Type B pancreatic cell (in vitro differentiated cells): ENCODE measurements at places on chromosomes 4 and X. TPM values are rescaled to one million over a fixed set of nuclear protein-coding genes. Genes with fewer than 3 reads are reported as not detected.

DNA sequence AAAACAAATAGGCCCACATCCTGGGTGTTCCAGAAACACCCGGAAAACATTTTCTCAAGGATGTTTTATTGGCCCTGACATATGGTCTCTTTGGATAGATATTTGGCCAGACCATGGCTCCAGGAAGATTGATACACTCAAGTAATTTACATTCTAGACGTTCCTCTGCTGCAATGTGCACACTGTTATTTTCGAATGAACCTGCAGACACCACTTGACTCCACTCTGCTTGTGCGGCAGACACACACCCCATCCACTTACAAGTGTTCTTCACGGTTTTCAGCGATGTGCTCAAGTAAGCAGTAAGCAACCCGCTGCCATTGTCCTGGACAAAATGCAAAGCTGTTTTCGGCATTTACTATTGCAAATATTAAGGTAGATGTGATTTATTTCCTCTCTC lies 12.0 kb upstream of the GPM6A start:
- no peak overlapping the region for H3K27ac ChIP-seq
- no peak overlapping the region for H3K4me3 ChIP-seq
- H3K4me1 ChIP-seq = no peaks in the 10 kb centered on the region
- DNase-seq = no peak
- H3K27me3 ChIP-seq = no peaks in the 10 kb centered on the region

The C4orf50 gene
- 0.19 and 0.52 TPM in 2 replicates for total RNA-seq

- H3K27ac ChIP-seq = no peak overlapping the region
- DNase-seq = no peak
- H3K27me3 ChIP-seq = no peaks in the 10 kb centered on the region
- H3K4me3 ChIP-seq = no peak overlapping the region
- peaks cover 4% of the 10 kb centered on the region for H3K36me3 ChIP-seq
- peaks cover 5% of the 10 kb centered on the region for H3K4me1 ChIP-seq
Observed at GRCh38 chrX:72141372-72142004, 9.8 kb upstream of the RTL5 start.

GRCh38 chr4:151173871-151174270 lies 74.4 kb downstream of the RPS3A start:
- no peak overlapping the region for H3K4me3 ChIP-seq
- H3K4me1 ChIP-seq = peaks cover 18% of the 10 kb centered on the region
- peaks cover 27% of the 10 kb centered on the region for H3K36me3 ChIP-seq
- no peaks in the 10 kb centered on the region for H3K27me3 ChIP-seq
- DNase-seq = no peak

The MSL3 gene
- total RNA-seq = 24.5 and 34.0 TPM in 2 replicates

The FOXP3 gene
- total RNA-seq = 0.24 and 0.58 TPM in 2 replicates

GRCh38 chr4:110005461-110006056 lies 92.9 kb downstream of the EGF start:
- H3K4me1 ChIP-seq = peaks cover 11% of the 10 kb centered on the region
- H3K36me3 ChIP-seq = no peaks in the 10 kb centered on the region
- H3K27me3 ChIP-seq = peaks cover 2% of the 10 kb centered on the region
- H3K4me3 ChIP-seq = no peak overlapping the region
- H3K27ac ChIP-seq = no peak overlapping the region

GRCh38 chr4:80237992-80238391 lies 28.5 kb upstream of the FGF5 start:
- peaks cover 27% of the 10 kb centered on the region for H3K27me3 ChIP-seq
- no peaks in the 10 kb centered on the region for H3K4me1 ChIP-seq
- no peak for DNase-seq
- H3K36me3 ChIP-seq = no peaks in the 10 kb centered on the region

GRCh38 chrX:22950269-22951266 lies 49.2 kb upstream of the DDX53 start:
- no peaks in the 10 kb centered on the region for H3K4me1 ChIP-seq
- no peak overlapping the region for H3K4me3 ChIP-seq
- no peaks in the 10 kb centered on the region for H3K36me3 ChIP-seq
- DNase-seq = no peak

The CT45A9 gene
- not detected in 2 replicates for total RNA-seq

GRCh38 chr4:1852904-1853623 lies 2.9 kb downstream of the LETM1 start:
- H3K36me3 ChIP-seq = no peaks in the 10 kb centered on the region
- H3K27ac ChIP-seq = peak overlapping the region; percentile 55
- H3K4me1 ChIP-seq = peaks cover 25% of the 10 kb centered on the region
- H3K4me3 ChIP-seq = peak overlapping the region; percentile 83
- no peaks in the 10 kb centered on the region for H3K27me3 ChIP-seq
- no peak for DNase-seq

DNA sequence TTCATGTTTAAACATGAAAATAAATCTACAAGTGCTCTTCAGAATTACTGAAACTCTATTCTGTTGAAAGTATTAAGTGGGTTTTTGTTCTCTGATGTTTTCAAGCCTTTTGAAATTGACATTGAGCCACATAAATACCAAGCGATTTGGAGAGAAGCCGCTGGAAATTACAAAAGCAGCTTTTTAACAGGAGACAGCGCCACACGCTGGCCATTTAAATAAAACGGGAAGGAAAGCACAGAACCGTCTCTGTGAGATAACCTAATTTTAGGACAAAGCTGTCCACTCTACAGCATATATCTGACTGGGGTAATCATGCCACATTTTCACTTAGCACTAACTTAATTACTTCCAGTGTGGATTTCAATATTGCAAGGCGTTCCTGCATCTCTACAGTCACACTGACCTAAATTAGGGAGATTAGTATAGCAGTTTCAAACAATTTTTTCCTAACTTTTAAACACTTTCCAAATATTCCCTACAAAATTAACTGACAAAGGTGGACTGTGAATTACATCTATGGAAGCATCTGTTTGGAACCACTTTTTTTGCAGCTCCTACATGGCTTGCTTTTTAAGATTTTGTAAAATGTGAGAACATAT lies 6.8 kb upstream of the ANOS1 start:
- H3K27ac ChIP-seq = no peak overlapping the region
- H3K4me3 ChIP-seq = no peak overlapping the region
- peaks cover 45% of the 10 kb centered on the region for H3K27me3 ChIP-seq

The CT45A2 gene
- total RNA-seq = not detected in 2 replicates

DNA sequence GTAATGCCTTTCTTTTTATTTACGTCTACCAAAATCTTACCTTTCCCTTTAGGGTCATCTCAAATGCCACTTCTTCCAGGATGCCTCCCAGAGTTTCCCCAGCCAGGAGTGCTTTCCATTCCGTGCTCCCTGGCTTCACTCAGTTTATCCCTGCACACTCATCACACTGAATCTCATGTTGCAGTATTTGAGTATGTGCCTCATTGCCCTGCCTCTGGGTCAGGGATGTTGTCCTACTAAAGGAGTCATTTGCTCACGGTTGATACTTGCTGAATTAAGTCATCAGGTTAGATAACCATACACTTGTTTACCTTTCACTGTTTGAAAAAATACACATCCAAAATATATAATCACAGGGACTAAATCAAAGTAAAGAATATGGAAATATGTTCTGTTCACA lies 356.2 kb upstream of the GATB start:
- H3K4me1 ChIP-seq = peaks cover 7% of the 10 kb centered on the region
- peaks cover 4% of the 10 kb centered on the region for H3K27me3 ChIP-seq
- H3K36me3 ChIP-seq = no peaks in the 10 kb centered on the region
- no peak overlapping the region for H3K27ac ChIP-seq

DNA sequence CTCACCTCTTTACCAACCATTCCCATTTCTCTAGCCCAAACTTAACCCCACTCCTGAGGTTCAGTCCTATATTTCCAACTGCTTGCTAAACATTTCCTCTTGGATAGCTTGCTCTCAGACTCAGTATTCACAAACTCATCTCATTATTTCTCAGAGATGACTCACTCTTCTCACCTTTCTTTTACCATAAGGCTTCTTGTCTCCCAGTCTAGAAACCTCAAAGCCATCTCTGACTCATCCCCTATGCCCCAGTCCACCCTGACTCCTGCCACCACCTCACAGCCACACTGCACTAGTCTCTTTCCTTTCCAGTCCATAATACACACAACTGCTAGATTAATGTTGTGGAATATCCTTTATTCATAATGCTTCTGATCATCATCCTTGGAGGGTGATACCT lies 4.8 kb downstream of the FRMPD3 start:
- no peak overlapping the region for H3K4me3 ChIP-seq

- no peaks in the 10 kb centered on the region for H3K27me3 ChIP-seq
- H3K4me1 ChIP-seq = peaks cover 5% of the 10 kb centered on the region
- no peak overlapping the region for H3K4me3 ChIP-seq
- H3K36me3 ChIP-seq = no peaks in the 10 kb centered on the region
- no peak overlapping the region for H3K27ac ChIP-seq
Observed at GRCh38 chr4:40952672-40953071, 202.9 kb downstream of the NSUN7 start.

GRCh38 chrX:113390531-113390930 lies 549.9 kb upstream of the AMOT start:
- DNase-seq = no peak
- no peak overlapping the region for H3K4me3 ChIP-seq
- no peaks in the 10 kb centered on the region for H3K4me1 ChIP-seq
- H3K27me3 ChIP-seq = no peaks in the 10 kb centered on the region
- H3K27ac ChIP-seq = no peak overlapping the region
- no peaks in the 10 kb centered on the region for H3K36me3 ChIP-seq

GRCh38 chr4:94356444-94356843 lies 13.8 kb upstream of the HPGDS start:
- H3K4me3 ChIP-seq = no peak overlapping the region
- H3K4me1 ChIP-seq = no peaks in the 10 kb centered on the region
- DNase-seq = no peak

DNA sequence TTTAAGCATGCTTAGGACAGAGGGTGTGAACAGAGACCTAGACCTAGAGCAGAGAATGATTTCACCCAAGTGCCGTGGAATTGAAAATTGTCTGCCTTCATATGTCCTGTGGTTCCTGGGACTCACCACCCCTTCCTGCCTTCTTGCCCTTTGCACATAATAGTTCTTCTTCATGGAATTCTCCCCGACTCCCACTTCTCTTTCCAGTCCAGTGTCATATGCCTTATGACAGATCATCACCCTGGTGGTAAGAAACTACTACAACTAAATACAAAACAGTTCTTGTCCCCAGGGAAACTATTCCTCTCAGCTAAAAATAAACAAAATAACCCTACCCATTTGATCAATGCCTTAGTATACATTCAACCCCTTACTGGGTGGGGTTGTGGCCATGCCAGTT lies 43.3 kb downstream of the BMPR1B start:
- no peak overlapping the region for H3K4me3 ChIP-seq
- no peak for DNase-seq
- no peak overlapping the region for H3K27ac ChIP-seq
- H3K4me1 ChIP-seq = peaks cover 6% of the 10 kb centered on the region
- no peaks in the 10 kb centered on the region for H3K36me3 ChIP-seq

DNA sequence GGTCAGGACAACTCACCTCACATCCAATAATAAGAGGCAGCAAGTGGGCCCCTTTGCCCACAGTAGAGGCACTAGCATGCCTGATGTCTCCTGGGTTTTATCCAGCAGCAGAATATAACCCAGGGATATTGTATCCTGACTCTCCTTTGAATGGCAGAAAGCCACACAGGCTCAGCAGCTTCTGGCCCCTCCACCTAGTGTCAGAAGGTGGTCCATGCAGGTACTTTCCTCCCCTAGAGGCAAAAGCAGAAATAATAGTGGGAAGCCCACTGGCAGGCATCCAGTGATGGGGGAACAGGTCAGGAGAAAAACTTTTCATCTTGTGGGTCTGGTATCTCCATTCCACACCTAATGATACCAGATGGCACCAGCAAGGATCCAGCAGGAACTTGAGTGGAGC lies 75.5 kb upstream of the IRS4 start:
- no peaks in the 10 kb centered on the region for H3K36me3 ChIP-seq
- no peaks in the 10 kb centered on the region for H3K4me1 ChIP-seq
- no peaks in the 10 kb centered on the region for H3K27me3 ChIP-seq
- H3K4me3 ChIP-seq = no peak overlapping the region
- no peak for DNase-seq

GRCh38 chr4:115396034-115396433 lies 282.6 kb upstream of the NDST4 start:
- no peaks in the 10 kb centered on the region for H3K27me3 ChIP-seq
- H3K4me1 ChIP-seq = no peaks in the 10 kb centered on the region
- H3K27ac ChIP-seq = no peak overlapping the region
- DNase-seq = no peak
- no peak overlapping the region for H3K4me3 ChIP-seq

GRCh38 chr4:38805530-38806145 lies 1.0 kb upstream of the TLR1 start:
- H3K4me1 ChIP-seq = peaks cover 4% of the 10 kb centered on the region
- H3K4me3 ChIP-seq = no peak overlapping the region
- no peaks in the 10 kb centered on the region for H3K27me3 ChIP-seq
- H3K27ac ChIP-seq = no peak overlapping the region
- peaks cover 3% of the 10 kb centered on the region for H3K36me3 ChIP-seq
- DNase-seq = no peak

The F8A2 gene
- total RNA-seq = not detected in 2 replicates

- H3K4me3 ChIP-seq = peak overlapping the region; percentile 20
- no peak for DNase-seq
- H3K27me3 ChIP-seq = peaks cover 3% of the 10 kb centered on the region
- H3K36me3 ChIP-seq = no peaks in the 10 kb centered on the region
- peaks cover 59% of the 10 kb centered on the region for H3K4me1 ChIP-seq
- H3K27ac ChIP-seq = no peak overlapping the region
Observed at GRCh38 chr4:147737623-147738022, 5.7 kb downstream of the ARHGAP10 start.

DNA sequence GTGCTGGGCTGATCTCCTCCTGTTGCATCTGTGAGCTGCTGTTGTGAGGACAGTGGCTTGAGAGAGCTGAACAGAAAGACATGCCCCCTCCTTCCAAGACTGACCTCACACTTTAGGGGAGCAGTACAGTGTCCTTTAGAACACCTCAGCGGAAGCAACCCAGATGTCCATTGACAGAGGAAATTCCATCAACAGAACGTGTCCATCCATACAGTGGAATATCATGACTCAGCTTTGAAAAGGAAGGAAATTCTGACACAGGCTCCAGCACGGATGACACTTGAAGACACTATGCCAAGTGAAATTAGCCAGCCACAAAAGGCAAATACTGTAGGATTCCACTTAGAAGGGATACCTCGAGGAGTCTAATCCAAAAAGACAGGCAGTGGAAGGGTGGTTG lies 103.5 kb downstream of the GPR143 start:
- no peak overlapping the region for H3K27ac ChIP-seq
- no peaks in the 10 kb centered on the region for H3K27me3 ChIP-seq
- H3K36me3 ChIP-seq = peaks cover 12% of the 10 kb centered on the region

The AFAP1 gene
- 36.6 and 37.2 TPM in 2 replicates for total RNA-seq

- peak overlapping the region; percentile 96 for H3K27ac ChIP-seq
- peaks cover 3% of the 10 kb centered on the region for H3K4me1 ChIP-seq
- no peak for DNase-seq
- peak overlapping the region; percentile 89 for H3K4me3 ChIP-seq
- no peaks in the 10 kb centered on the region for H3K27me3 ChIP-seq
Observed at GRCh38 chrX:120485315-120485637, 16.2 kb upstream of the LAMP2 start.

- H3K27ac ChIP-seq = no peak overlapping the region
- DNase-seq = no peak
- peaks cover 6% of the 10 kb centered on the region for H3K36me3 ChIP-seq
- H3K4me1 ChIP-seq = peaks cover 54% of the 10 kb centered on the region
- no peak overlapping the region for H3K4me3 ChIP-seq
- H3K27me3 ChIP-seq = no peaks in the 10 kb centered on the region
Observed at GRCh38 chrX:133384454-133384853, 30.8 kb downstream of the GPC4 start.

- H3K36me3 ChIP-seq = no peaks in the 10 kb centered on the region
- peak overlapping the region; percentile 6 for H3K27ac ChIP-seq
- H3K4me3 ChIP-seq = peak overlapping the region; percentile 1
- H3K4me1 ChIP-seq = peaks cover 14% of the 10 kb centered on the region
Observed at GRCh38 chrX:31808357-31808756, 736.5 kb upstream of the FTHL17 start.

The GLUD2 gene
- total RNA-seq = 5.8 and 9.8 TPM in 2 replicates

- no peaks in the 10 kb centered on the region for H3K27me3 ChIP-seq
- DNase-seq = no peak
- H3K4me3 ChIP-seq = no peak overlapping the region
- H3K36me3 ChIP-seq = no peaks in the 10 kb centered on the region
Observed at GRCh38 chrX:76921176-76921575, 493.7 kb downstream of the MAGEE1 start.
